Fibroblast of lung (primary cell): ENCODE measurements at places on chromosomes 11 and 22. TPM values are rescaled to one million over a fixed set of nuclear protein-coding genes. Genes with fewer than 3 reads are reported as not detected.

DNA sequence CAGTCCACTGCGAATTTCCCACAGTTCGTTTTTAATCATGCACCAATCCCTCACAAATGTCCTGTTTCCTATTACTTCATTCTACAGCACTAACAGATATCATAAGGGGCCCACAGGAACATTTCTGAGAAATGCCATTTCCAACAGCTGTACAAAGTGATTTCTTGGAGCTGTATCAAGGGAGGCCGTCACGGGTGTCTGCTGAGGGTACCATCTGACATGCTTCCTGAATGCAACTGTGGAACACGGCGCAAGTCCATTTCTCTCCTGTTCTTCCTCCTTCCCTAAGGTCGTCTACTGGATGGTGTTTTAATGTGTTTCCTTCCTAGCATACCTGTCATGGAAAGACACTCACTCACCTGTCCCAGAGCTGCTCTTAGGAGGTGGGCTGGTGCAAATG, 320.7 kb downstream of the LARGE1 start:
- peak; percentile 0 for DNase-seq

OR51B4 gene
- polyA plus RNA-seq: not detected in 2 replicates

DNA sequence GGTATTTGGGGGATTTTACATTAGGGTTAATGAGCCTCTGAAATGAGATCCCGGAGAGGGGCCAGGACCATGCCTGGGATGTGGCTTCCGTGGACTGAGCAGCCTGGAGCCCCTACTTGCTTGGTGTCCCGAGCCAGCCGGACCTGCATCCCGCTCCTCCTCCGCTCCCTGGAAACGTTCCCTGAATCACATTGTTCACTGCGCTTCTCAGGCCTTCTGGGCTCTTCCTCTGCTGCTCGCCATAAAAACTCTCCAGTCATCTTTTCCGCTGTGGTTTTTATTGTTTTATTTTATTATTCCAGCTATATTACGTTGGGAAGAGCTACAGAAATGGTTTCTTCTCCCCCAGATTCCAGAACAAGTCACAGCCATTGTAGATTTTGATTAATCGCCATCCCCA, 13.3 kb upstream of the KCNQ1OT1 start:
- no peak for DNase-seq

DNA sequence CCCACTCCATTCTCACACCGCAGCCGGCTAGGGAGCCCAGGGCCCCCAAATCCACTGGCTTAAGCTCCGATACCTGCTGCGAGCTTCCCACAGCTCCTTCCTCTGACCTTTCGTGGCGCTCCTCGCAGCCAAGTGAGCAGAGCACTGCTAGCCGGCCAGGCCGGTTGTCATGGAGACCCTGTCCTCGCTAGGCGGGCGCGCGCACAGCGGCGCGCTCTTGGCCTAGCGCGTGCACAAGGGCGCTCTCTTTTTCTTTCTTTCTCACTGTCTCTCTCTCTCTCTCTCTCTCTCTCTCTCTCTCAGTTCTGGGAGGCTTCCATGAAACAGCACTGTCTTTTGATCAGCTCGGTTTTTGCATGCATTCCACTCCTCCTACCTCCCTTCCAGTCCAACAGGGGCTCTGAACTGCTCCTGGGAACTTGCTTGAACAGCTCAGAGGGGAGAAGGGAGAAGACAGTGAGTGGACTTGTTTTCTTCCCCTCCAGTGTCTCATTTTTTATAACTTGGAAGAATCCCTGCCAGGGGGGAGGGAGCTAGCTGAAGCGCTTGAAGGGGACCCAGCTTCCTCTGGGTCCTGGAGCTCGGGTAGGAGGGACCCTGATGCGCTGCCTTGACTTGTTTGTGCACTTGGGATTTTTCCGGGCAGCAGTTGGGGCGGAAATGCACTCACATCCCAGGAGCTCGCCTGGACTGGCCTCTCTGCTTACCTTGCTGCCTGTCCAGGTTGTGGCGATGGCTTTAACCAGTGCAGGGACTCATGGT, 100.3 kb upstream of the AKIP1 start:
- DNase-seq: peak; percentile 82

IFITM2 gene
- 434 and 714 TPM in 2 replicates for polyA plus RNA-seq

GRCh38 chr11:47495011-47495855, 46.3 kb upstream of the RAPSN start:
- DNase-seq: no peak

- DNase-seq: no peak
Measured at GRCh38 chr11:62892077-62892922, 11.6 kb downstream of the SLC3A2 start.

- no peak for DNase-seq
Measured at GRCh38 chr11:21640491-21640890, 552.4 kb upstream of the ANO5 start.

DNA sequence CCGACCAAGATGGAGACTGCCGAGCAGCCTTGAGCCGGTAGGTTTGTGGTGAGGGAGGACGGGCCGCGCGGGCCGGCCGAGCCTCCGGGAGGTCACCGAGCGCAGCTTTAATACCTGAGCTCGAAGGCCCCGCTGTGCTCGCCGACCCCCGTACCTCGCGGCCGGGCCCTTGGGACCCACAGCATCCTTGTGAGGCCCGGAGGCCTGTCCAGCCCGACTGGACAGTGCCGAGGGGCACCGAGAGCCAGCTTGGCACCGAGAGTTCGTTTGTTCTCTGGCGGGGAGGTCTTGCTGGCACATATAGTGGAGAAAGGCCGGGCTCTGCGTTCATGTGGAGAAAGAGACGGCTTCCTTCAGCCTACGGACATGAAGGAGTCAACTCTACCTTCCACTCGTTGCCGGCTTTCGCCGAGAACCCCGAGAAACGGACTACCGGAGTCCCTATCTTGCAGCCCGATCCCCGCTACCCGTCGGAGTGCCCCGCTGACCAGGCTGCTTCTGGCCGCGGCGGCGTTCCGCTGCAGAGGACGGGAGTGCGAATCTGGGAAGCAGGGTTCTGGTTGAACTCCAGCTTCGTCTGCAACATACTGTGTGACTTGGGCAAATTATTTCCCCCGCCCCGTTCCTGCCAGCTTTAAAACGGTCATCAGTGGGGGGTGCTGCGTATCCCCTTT, 349 bp downstream of the TSSC4 start:
- no peak for DNase-seq

CCDC188 gene
- polyA plus RNA-seq: 0.37 and 0.59 TPM in 2 replicates

SLC29A2 gene
- polyA plus RNA-seq: 0.15 and 1.7 TPM in 2 replicates

GRCh38 chr11:2992997-2993325, 832 bp upstream of the NAP1L4 start:
- no peak for DNase-seq

- no peak for DNase-seq
Measured at GRCh38 chr11:68528630-68529029, 68.1 kb downstream of the PPP6R3 start.

- DNase-seq: peak; percentile 30
Measured at GRCh38 chr11:57274904-57275498, 38.0 kb upstream of the APLNR start.

ZNF214 gene
- 1.8 and 2.0 TPM in 2 replicates for polyA plus RNA-seq

DNA sequence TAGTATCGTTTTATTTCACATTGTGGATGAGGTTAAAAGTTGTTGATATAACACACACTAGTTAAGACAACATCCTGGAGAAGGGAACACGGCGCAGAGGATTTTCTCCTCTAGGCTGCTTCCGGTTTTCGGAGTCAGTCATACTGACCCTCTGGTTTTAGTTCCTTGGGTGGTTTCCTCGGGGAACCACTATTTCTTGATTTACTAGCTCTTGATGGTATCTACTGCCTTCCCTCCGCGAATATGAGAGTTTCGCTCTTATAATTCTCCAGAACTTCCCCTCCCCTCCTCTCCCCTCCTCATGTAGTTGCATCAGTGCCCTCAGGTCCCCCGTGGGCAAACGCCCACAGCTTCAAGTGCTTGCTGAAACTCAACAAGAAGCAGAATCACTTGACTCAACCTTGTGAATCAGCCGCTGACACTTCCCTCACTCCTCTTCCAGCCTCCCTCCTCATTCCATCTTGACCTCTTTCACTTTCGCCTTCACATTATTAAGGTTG, 15.9 kb upstream of the APOBEC3A start:
- no peak for DNase-seq

DNA sequence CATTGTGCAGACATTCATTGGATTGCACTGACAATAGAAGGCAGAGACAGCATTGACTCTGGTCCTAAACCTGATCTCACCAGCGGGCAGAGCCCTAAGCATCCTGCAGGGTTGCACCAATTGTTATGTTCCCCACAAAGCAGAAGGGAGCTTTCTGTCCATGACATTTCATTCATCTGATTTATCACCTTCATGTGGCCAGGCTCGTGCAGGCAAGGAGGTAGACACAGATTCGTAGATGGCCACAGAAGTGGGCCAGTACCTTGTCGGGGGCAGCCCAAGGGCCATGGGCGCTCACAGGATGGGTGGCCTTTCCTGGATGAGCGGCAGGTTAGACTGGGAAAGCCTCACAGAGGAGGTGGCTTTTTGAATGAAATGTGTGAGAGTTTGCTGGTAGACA, 2.9 kb downstream of the TSKU start:
- no peak for DNase-seq

DNA sequence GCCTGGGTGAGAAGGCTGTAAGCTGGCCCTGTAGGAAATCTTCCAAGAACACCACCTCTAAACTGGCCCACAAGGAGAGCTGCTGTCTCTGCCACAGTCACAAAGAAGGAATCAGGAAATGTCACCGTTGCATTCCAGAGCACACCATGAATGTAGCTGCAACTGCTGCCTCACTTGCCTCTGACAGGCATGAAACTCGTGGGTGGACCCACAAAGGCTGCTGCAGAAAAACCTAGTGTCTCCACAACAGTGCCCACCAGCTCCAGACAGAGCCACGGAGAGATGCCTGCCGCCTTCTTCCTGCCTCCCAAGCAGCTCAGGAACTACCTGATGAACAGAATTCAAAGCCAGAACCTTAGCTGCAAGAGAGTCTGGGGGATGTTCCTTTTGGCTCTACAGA, 10.5 kb downstream of the DNAJB13 start:
- DNase-seq: peak; percentile 66

DNA sequence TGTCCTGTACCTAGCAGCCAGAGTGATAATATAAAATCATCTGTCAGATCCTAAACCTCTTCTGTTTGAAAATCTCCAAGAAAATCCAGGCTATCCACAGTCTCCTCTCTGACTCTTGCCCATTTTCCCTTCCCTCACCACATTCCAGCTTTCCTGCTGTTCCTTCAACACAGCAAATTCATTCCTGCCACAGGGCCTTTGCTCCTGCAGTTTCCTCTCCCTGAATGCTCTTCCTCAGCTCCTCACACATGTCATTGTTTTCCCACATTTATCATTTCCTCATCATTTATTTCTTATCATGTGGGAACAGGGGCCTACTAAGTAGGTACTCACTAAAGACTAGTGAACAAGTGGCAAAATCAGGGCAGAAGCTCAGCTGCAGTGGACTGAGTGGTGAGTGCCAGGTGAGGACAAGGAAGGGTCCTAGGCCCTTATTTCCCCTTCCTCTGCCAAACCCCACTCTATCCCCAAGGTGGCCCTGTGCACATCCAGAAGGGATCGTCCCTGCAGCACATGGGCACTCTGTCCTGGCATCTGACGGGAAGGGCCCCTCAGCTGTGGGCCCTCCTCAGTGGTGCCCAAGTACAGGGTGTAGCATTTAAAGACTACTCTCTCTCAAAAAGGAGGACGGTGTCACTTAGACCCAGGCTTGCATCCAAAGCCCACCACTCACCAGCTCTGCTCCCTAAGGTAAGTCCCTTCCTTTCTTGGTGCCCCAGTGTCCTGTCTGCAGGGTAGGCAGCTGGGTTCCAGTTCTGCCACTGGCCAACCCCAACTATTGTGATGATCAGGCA, 2.0 kb downstream of the LRRC32 start:
- no peak for DNase-seq

TUBA8 gene
- 0.60 and 3.9 TPM in 2 replicates for polyA plus RNA-seq

CASP5 gene
- not detected in 2 replicates for polyA plus RNA-seq
